ENCODE measurements at places on chromosomes 11 and 22.
A peak's percentile ranks its signal among the peaks of the same experiment; 100 is the strongest.

- peak; percentile 50 for DNase-seq
Measured at GRCh38 chr11:2892215-2892966, 6.8 kb upstream of the CDKN1C start.

- DNase-seq: peak; percentile 34
Measured at GRCh38 chr11:96062134-96062533, 138.2 kb upstream of the MTMR2 start.

DNA sequence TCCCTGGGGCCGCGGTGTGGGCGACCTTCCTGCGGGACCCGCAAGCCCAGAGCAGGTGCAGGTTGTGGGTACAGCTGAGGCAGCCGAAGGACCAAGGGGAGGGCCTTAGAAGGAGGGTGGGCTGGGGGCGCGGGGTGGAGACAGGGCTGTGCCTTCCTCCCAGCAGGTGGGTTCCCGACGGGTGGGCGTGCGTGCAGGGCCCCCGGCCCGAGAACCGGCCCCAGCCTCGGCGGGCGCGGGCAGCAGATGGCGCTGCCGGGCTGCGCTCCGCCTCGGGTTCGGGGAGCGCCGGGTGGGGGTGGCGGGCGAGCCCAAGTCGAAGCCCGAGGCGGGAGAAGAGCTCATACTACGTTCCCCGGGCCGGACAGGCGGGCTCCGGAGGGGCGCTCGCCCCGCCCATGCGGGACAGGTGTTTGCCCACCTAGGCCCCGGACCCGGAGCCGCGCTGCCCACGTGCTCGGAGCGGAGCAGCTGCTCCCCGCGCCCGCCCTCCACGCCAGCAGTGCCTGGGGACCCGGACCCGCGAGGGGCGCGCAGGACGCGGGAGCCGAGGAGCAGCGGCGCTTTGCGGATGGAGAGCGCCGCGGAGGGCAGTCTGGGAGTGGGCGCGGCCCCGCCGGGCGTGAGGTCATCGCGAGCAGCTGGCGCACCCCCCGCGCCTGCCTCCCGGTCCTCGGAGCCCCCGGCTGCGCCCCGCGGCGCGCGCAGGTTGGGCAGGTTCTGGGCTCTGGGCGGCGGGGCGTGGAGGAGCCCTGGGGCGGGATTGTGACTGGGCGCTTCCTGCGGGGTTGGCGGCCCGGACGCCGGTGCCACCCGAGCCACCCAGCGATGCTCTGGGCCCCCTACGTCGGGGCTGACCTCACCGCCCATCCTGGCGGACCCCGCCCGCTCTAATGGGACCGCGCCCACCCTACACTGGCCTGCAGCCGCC, 25.3 kb downstream of the DUSP8 start:
- peak; percentile 34 for DNase-seq

- no peak for DNase-seq
Measured at GRCh38 chr11:134266841-134267251, 9.3 kb upstream of the GLB1L3 start.

- no peak for DNase-seq
Measured at GRCh38 chr11:115324581-115325432, 179.4 kb downstream of the CADM1 start.

GRCh38 chr22:30747493-30747892, 52.8 kb downstream of the OSBP2 start:
- DNase-seq: no peak

GRCh38 chr22:37817705-37818408, 5.3 kb upstream of the GALR3 start:
- peak; percentile 76 for DNase-seq

All from activated CD4-positive, alpha-beta T cell treated with anti-CD3 and anti-CD28 coated beads, Interleukin-2, amount 50 U/mL, for 4 hours (primary cell).